ENCODE measurements at places on chromosomes 5 and 9.

DNA sequence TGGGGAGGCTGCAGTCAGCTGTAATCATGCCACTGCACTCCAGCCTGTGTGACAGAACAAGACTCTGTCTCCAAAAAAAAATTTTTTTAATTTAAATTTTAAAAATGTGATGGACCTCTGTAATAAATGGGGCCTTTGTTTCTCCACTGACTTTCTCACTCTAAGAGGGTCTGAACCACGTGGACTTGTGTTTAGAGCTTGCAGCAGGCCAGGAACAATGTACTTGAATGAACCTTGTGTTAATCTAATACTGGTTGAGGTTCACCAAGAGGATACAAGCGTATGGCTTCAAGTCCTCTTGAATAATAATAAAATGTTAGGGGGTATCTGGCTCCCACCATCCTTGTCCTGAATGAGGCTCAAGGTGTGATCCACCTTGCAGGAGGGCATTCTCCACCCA, 14.4 kb upstream of the SLC2A8 start:
- no peak for DNase-seq

DNA sequence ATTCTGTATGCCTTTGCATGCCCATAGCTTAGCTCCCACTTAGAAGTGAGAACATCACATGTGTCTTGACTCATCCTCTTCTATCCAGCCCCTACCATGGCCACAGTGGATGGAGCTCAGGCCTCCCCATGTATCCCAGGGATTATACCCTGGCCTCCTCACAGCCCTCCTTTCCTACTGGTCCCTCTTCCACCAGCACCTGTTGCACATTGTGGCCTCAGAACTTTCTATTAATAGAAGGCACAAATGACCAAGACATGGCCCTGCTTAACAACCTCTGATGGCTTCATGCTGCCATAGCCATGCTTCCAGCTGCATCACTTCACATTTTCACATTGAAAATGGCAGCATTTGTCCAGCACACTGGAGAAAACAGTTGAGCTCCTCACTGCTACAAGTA, 315.4 kb downstream of the CDK5RAP2 start:
- DNase-seq: no peak

- DNase-seq: no peak
Observed at GRCh38 chr5:107378218-107378899, 292.4 kb downstream of the EFNA5 start.

GRCh38 chr9:121262953-121263352, 5.0 kb upstream of the GSN start:
- no peak for DNase-seq

GRCh38 chr9:109986521-109986991, 206.6 kb downstream of the PALM2AKAP2 start:
- DNase-seq: peak; percentile 9

GRCh38 chr9:106560540-106560939, 302.4 kb upstream of the ZNF462 start:
- no peak for DNase-seq

DNA sequence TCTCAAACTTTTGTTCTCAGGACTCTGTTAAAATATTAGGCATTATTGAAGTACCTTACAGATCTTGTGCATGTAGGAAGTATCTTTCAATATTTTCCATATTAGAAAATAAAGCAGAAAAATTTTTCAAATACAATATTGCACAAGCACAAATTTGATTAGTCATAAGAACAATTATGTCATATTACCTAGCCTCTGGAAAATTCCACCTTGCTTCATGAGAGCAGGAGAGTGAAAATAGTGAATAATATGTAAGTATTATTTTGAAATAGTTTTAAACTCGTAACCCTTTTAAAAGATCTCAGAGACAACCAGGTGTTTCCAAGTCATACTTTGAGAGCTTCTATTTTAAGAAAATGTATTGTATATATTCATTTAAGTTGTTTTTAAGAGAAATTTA, 1672.9 kb upstream of the ACO1 start:
- DNase-seq: no peak

GRCh38 chr5:177350776-177351391, 584 bp downstream of the LMAN2 start:
- no peak for DNase-seq

GRCh38 chr9:133875131-133875530, 117.0 kb downstream of the VAV2 start:
- DNase-seq: peak; percentile 16

DNA sequence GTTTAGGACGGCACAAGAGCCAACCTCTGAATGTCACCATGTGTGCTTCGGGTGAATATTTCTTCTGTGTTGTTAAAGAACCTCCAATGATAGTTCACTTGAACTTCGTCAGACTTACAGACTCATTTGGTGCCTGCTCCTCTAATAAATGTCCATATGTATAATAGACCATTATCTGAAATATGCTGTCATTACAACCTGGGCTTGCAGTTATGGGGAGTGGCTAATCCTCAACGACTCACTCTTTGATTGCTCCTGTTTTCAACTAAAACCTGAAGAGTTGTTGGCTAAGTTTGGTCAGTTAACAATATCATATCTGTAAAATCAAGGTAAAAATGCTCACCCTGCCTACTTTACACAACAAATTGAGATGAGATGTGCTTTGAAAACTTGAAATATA, 298.7 kb upstream of the PTGER4 start:
- no peak for DNase-seq

DNA sequence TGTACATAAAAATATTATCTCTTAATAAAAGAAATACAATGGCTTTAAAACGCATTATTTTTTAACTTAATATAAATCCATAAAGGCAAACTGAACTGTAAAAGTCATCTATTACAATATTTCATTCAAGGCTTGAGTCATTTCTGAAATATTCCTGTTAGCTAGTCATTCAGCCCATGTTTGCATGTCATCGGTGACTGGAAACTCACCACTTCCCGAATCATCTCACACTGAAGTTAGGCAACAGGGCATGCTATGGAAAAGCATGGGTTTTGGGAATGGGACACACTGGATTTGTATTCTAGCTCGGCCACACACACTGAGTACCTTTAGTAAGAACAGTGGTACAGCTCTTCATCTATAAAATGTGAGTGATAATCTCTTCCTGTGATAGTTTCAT, 691.1 kb upstream of the C9orf72 start:
- DNase-seq: peak; percentile 60

GRCh38 chr9:91705386-91705785, 244.6 kb downstream of the ROR2 start:
- no peak for DNase-seq

GRCh38 chr9:98502311-98502975, 206.3 kb downstream of the GABBR2 start:
- DNase-seq: no peak

- no peak for DNase-seq
Observed at GRCh38 chr9:127166111-127166510, 43.7 kb upstream of the ANGPTL2 start.

DNA sequence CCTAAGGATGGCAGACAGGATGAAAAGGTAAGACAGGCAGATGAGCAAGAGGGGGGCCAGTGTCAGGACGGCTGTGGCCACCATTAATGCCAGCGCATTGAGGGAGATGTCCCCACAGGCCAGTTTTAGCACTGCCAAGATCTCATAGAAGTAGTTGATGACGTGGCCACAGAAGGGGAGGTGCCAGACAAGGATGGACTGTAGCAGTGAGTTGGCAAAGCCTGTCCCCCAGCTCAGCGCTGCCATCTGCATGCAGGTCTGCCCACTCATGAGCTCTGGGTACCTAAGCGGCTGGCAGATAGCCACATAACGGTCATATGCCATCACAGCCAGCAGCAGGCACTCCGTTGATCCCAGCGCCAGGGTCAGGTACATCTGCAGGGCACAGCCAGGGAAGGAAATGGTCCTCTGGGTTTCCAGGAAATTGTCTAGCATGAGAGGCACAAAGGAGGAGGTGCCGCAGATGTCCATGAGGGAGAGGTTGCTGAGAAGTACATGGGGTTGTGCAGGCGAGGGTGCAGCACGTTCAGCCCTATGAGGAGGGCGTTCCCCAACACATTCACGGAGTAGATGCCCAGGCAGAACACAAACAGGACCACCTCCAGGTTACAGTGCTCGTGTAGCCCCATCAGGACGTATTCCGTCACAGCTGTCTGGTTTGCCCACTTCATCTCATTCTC, 10.8 kb downstream of the OR13J1 start:
- DNase-seq: no peak

DNA sequence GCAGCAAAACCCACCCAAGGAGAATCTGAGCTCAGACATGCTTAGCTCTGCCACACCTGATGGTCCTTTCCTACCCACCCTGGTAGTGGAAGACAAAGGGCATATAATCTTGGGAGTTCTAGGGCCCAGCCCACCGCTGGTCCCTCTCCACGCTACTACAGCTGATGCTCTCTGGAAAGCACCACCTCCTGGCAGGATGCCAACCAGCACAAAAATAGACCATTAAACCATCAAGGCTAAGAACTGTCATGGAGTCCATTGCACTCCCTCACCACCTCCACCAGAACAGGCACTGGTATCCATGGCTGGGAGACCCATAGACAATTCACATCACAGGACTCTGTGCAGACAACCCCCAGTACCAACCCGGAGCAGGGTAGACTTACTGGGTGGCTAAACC, 111.0 kb upstream of the IL7R start:
- DNase-seq: no peak

GRCh38 chr5:154191467-154192261, 1.1 kb downstream of the GALNT10 start:
- no peak for DNase-seq

GRCh38 chr5:174793684-174794328, 69.4 kb downstream of the MSX2 start:
- peak; percentile 81 for DNase-seq

- no peak for DNase-seq
Observed at GRCh38 chr5:88734191-88734640, 148.8 kb downstream of the MEF2C start.

DNA sequence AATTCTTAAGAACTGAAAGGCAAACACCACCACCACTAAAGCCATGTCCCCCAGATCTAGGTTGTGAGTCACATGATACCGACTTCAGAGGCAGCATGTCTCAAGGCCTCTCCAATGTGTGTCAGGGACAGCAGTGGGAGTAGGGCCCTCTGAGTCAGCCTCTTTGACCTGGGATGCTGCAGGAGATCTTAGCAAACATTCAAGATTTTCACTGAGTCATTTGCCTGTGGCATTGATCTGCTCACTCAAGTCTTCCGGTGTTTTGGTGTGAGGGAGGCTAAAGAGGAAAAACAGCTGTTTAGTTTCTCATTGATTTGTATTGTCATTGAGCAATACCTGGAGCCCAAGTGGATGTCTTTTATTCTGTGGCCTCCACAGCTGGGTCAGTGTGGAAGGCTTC, 36.1 kb downstream of the TMC1 start:
- DNase-seq: peak; percentile 88

DNA sequence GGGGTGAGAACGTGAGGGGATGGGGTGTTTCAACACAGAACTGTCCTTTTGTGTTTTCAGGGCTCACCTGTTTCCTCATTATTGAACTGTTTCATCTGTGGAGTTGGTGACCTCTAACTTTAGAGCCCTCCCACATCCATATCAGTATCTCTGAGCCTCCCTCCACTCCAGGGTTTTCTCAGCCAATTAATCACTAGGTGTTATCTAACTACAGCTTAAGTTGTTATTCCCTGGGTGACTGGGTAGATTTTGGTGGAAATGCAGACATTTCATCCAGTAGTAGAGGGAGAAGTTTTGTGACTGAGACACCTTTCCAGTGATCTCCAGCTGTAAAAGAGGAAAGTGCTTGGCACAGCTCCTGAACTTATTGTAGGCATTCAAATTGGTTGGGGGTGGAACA, 23.7 kb downstream of the PPP3R2 start:
- no peak for DNase-seq

GRCh38 chr5:179306191-179307012, 38.9 kb downstream of the ADAMTS2 start:
- DNase-seq: no peak

GRCh38 chr5:135600152-135600570, 21.4 kb upstream of the CXCL14 start:
- DNase-seq: no peak

DNA sequence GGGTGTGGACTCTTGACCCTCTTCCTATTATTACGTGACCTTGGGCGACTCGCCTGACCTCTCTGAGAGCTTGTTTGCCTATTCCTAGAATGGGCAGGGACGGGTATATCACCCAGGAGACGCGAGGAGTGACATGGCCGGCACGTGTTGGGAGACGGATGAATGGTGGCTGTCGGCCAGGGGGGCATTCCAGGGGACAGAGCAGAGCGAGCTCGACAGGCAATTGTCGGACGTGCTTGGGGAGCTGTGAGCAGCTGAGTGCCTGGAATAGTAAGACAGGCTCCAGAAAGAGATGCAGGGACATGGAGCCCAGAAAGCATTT, 29.3 kb upstream of the UNC5A start:
- DNase-seq: no peak

GRCh38 chr5:72619251-72619650, 112.0 kb upstream of the ZNF366 start:
- DNase-seq: no peak

- DNase-seq: no peak
Observed at GRCh38 chr5:23367874-23368273, 139.5 kb upstream of the PRDM9 start.

GRCh38 chr5:78591138-78591612, 57.4 kb downstream of the LHFPL2 start:
- DNase-seq: no peak

GRCh38 chr5:30838936-30839496, 354.5 kb upstream of the CDH6 start:
- DNase-seq: no peak

GRCh38 chr5:110855961-110856360, 117.2 kb downstream of the SLC25A46 start:
- no peak for DNase-seq

DNA sequence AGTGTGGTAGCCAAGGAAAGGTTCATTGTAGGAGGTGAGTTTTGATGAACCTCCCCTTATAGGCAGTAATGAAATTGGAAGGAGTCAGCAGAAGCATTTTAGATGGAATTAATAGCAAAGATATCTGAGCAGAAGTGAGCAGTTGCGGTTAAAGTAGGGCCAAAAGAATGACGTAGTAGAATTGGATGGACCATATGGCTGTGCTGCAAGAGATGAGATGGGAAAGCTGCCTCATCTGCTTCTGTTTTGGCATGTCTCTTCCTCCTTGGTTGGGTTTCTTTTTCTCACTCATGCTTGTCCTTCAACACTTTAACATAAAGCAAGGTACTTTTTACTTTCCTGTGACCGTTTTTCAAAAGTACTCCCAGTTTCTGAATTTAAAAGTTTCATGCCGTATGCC, 55.8 kb downstream of the AQP7 start:
- DNase-seq: no peak

- no peak for DNase-seq
Observed at GRCh38 chr9:20754556-20754955, 70.5 kb downstream of the FOCAD start.
